Amygdala (tissue), 56 donors: ENCODE measurements at places on chromosomes 16 and 17.

GRCh38 chr17:45825792-45826191 is 18.9 kb upstream of the SPPL2C start:
- DNase-seq = no peak

GRCh38 chr16:23227529-23227928 is 45.0 kb downstream of the SCNN1G start:
- DNase-seq = no peak

DNA sequence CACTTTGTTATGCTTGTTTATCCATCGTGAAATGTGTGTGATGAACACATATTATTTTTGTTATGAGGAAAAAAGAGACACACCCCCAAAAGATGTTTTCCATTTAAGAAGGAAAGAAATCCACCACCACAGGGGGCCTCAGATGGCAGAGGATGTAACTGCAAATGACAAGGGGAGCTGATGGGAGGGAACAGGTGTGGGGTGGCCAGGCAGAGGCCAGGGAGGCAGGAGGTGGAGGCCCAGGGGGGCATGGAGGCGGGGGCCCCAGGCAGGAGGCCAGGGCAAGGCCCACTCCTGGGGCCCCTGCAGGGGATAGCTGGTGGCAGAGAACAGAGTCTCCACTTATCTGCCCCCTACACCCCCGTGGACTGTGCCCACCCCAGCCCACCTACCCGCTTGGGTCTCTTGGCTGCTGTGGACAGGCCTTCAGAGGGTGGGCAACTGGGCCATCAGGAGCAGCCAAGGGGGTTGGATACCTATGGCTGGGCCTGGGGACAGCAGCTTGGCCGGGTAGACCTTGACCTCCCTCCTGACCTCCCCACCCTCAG is 28.0 kb downstream of the PPL start:
- DNase-seq = no peak

GRCh38 chr16:68519225-68519745 is 19.8 kb upstream of the ZFP90 start:
- no peak for DNase-seq

DNA sequence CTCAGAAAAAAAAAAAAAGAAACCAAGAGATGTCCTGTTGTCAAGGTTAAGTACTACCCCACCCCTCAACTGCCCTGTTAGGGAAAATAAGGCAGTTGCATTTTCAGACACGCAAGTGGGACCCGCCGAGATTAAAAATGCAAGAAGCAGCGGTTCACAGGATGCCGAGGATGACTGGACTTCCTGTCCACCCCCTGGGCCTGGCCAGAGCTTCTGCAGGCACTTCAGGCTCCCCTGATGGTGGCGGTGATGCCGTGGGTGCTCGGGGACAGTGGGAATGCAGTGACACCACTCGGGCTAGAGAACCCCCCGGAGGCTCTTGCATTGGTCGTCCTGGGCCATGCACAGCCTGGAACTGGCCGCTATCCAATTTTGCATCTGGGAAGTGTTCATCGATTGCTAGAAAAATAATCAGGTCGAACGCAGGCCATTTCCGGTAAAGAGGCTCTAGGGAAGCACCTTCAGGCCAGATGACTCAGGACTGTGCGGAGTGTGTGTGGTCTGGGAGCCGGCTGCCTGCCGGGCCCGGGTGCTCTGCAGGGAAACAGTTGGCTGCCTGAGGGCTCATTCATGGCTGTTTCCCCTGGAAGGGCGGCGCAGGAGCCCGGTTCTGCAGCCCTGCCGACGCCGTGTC is 13.4 kb upstream of the CRISPLD2 start:
- DNase-seq = no peak

GRCh38 chr16:22857296-22858025 is 43.5 kb downstream of the HS3ST2 start:
- DNase-seq = no peak

GRCh38 chr16:6019490-6019991 is 921.9 kb upstream of the EEF2KMT start:
- no peak for DNase-seq

DNA sequence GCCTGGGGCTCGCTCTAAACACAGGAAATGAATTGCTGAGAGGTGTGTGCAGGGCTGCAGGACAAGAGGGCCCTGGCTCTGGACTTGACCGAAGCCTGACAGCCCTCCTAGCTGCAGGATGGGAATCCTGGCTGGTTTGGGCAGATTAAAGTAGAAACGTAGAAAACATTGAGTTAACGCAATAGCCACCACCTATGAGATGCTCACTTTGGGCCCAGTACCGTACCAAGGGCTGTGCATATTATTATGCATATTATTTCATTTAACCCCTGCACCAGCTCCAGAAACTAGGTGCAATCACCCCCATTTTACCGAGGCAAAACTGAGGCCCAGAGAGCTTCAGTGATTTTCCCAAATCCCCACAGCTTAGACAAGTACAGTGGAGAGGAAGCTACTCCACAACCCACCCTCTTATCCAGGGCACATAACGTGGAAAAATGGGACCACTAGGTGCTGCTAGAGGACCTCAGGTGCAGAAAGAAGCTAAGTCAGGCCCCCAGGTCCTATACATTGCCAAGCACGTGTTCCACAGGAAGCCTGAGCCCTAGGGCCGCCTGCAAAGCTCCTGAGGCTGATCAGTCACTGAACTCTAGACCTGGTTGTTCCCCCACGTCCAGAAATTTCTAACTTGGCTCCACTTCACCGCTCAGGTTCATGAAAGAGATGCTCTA is 79.2 kb downstream of the MYH11 start:
- DNase-seq = no peak

- DNase-seq = no peak
These were observed at the start of gene MT1G for GRCh38 chr16:56667581-56668571. Gene MT1G (minus strand): TSS chr16:56668065. CDS start chr16:56667993, 72 bp downstream.
